ENCODE measurements at places on chromosomes 3 and 15.

GRCh38 chr3:159766563-159767185, 222.0 kb upstream of the IL12A start:
- no peak for DNase-seq

- DNase-seq: no peak
Observed at GRCh38 chr15:75620841-75621391, 4.6 kb downstream of the SNUPN start.

DNA sequence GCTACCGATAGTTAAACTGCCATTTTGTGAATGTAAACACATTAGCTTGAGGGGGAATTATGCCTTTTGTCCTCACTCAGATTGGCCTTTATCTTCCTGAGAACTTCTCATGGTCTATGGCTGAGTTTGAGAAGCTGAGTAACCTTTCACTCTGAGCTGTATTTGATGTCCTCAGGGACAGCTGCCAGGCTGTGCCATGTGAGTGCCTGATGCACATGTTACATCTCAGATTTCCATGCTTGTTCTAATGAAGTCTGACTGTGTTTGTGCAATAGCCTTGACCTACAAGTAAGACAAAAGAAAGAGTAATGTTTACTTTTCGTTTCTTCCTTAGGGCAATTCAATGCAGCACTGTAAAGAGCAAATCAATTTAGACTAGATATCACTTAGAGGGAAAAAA, 44.1 kb upstream of the ARL6 start:
- DNase-seq: no peak

DNA sequence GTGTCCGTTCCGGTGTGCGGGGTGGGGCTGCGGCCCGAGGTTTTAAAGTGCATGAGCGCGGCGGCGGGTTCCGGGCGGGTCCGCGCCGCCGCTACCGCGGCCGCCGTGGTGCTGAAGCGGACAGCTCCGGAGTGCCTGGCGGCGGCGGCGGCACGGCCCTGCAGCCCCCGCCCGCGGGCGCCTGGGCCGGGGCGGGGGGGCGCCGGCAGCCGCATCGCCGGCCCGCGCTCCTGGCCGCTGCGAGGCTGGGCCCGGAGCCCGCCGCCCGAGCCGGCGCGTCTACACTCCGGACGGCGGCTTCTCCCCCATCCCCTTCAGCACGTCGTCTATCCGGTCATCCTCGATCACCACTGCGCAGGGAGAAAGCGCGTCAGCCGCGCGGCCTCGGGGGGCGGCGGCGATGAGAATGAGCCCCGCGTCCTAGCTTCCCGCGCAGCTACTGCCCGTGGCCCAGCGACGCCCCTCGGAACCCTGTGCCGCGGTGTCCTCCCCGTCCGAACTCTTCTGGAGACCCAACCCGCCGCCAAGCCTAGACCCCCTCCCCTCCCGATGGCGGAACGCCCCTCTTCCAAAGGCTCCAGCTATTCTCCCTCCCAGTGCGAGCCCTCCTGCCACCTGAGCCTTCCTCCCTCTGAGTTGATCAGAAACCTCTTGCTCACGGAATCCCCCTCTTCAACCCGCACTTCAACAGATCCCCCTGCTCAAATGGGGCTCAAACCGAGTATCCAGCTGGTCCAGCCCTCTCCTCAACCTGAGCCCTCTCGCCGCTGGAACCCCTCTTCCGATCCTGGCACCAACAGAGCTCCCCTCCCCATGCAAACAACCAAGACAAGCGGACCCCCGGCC, 1.3 kb downstream of the CAMK2N2 start:
- DNase-seq: no peak

- no peak for DNase-seq
Observed at GRCh38 chr15:92091155-92091734, 237.7 kb downstream of the SLCO3A1 start.

GRCh38 chr3:146131616-146132410, 29.2 kb downstream of the PLOD2 start:
- DNase-seq: no peak

GRCh38 chr3:20096135-20096685, 56.0 kb downstream of the KAT2B start:
- DNase-seq: no peak

DNA sequence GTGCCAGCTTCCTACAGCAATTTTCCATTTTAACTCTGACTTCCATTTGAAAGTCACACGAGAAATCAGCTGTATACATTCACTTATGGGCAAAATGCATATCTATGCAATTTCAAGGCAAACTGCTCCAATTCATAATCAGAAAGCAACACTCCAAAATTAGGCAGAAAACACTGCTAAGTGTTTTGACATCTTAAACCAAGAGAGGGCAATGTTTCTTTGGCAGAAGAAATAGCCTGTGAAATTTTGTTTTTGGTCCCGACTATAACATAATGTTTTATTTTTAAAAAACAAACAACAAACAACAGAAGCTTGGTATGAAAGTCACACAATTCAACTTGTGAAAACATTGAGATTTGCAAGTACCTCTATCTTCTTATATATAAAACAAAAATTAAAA, 42.6 kb downstream of the GOLIM4 start:
- DNase-seq: no peak

DNA sequence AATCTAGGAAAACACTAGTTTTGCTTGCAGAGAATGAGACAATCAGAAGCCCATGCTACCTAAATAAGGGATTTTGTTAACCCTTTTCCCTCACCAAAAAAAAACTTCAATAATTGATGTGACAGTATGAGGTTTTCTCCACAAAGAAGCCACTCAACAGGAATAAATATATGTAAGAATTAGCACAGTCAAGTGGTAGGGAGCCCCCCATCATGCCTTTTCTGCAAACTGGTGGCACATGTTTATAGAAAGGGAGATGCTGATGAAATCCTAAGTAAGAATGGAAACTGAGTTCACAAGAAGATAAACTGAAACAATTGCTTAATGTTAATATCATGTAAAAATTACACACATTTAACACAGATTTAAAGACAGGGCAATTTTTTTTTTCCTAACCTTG, 51.0 kb downstream of the PHC3 start:
- no peak for DNase-seq

DNA sequence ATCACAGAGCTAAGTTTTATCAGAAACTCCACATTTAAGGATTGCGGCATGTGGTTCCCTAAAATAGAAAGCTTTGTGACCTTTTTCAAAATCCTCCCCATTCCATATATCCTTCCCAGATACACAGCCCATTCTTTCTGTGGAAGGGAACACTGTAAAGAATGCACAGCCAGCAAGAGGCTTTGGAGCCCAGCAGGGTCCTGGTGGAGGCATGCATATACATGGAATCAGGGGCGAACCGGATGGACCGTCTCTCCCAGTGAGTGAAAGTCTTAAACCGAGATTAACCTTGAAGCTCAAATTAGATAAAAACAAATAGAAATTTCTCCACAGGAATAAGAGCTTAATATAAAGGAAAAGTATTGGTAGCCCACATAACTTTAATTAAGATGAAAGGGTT, 436.2 kb upstream of the MDFIC2 start:
- no peak for DNase-seq

- no peak for DNase-seq
Observed at GRCh38 chr3:7305561-7305960, 444.6 kb downstream of the GRM7 start.
